GM19239 (cell line): ENCODE measurements at places on chromosomes 16 and 17.

- DNase-seq, result no peak
Measured at GRCh38 chr17:82060614-82061013, 5.0 kb downstream of the DUS1L start.

DNA sequence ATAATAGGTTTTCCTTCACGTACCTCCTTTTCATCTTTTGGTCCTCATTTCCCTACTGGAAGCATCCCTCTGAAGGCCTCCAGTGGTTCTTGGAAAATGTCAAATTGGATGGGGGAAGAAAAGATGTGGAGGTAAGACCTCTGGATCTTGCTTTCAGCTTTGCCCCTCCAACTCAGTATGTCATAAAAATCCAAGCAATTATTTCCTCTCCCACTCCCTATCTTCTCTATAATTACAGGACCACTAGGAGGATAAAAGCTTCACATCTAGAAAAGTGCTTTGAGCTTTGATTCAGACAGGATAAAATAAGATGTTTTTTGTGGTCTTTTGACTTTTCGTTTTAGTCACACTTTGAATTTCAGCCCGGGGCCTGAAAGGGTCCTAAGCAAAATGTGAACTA, 1.7 kb downstream of the TTLL6 start:
- no peak for DNase-seq

GRCh38 chr17:8186446-8186786, 3.6 kb downstream of the BORCS6 start:
- DNase-seq, result no peak

GRCh38 chr17:9356488-9356911, 219.1 kb downstream of the STX8 start:
- DNase-seq, result no peak

- DNase-seq, result no peak
Measured at GRCh38 chr17:49922095-49922494, 46.9 kb upstream of the DLX4 start.

DNA sequence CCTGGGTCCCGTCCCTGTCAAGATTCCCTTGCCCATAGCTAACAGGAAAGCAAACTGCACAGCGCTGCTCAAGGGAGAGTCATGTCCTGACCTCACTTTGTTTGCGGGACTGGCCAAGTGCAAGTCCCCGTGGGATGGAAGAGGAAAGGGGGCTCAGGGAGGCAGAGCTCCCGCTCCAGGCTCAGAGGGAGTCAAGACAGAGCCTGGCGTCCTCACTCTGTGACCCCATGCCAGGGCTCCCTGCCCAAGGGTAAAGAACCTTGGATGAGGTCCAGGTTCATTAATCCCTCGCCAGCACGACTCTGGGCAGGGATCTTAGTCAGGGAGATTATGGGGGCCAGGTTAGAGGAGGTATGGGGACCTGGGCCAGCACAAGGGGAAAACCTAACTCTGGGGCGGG, 51.5 kb upstream of the CBX4 start:
- no peak for DNase-seq

DNA sequence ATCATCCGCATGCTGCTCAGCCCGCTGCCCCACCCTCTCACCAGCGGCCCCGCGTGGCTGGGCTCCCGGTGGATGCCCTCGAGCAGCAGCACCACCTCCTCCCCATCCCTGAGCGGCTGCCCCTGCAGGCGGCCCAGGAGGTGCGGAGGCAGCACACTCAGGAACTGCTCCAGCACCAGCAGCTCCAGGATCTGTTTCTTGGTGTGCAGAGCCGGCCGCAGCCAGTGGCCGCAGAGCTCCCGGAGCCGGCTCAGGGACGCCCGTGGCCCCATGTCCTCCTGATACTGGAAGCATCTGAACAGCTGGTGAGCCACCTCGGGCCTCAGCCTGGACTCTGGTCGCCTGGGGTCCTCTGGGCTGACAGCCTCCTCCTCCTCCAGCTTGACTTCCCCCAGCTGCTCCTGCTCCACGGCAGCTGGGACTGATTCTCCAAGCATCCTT, 6.6 kb downstream of the ZSCAN10 start:
- no peak for DNase-seq

- DNase-seq, result no peak
Measured at GRCh38 chr17:16214190-16215001, 938 bp downstream of the NCOR1 start.

DNA sequence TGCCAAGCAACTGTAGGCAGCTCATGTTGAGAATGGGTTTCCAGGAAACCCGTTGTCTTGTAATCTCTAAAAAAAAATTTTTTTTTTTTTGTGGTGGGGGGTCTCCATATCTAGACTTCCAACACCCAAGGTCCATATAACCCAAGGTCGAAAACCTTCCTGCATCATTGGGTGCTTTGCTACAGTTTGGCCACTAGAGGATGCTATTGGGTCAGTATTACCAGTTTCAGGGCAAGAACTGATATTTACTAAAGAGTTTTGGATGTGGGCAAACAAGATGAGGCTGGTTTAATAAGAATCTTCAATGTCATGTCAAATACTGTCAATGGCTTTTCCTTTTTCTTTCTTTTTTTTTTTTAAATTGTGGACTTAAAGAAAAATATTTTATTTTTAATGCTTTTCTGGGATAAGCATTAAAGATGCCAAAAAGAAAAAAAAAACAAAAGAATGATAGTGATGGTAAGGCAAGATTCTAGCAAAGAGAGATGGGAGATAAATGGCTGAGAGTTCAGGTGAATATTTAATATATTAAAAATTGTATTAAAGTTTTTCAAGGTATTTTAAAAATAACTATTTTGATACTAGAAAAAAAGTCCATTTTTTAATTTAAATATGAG, 62.2 kb downstream of the DHRS7C start:
- DNase-seq, result peak; percentile 55

- no peak for DNase-seq
Measured at GRCh38 chr16:74099530-74099929, 197.1 kb upstream of the PSMD7 start.

- no peak for DNase-seq
Measured at GRCh38 chr17:82691714-82692113, 6.8 kb downstream of the RAB40B start.

- DNase-seq, result no peak
Measured at GRCh38 chr17:14330492-14330962, 29.6 kb downstream of the HS3ST3B1 start.

GRCh38 chr16:19520861-19521331, 1.0 kb downstream of the GDE1 start:
- no peak for DNase-seq

DNA sequence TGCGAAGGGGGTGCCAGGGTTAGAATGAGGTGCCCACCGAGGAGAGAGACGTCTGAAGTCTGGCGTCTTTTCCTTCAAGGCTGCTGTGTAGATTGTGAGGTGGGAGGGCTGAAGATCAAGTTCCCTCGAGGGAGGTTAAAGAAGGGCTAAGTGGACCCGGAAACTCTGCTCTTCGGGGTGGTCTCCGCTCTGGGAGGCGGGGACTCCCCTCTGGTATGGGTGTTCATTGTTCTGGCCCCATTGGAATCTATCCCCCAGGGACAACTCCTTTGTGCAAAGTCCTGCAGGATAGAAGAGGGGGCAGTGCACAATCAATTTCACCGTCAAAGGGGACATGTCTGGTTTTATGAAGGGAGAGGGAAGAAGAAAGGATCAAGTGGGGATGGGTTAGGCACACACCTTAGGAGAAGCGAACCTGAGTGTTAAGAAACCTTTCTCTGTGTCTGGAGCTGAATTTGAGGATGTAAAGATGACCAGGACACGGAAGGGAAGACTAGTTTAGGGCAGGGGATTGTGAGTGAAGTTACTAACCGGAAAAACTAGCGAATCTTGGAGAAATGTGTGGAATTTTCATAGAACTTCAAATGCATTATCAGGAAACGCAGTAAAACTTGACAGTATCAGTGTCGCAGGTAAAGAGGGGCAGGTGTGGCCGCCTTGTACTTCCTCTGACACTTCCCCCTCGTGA, 809 bp upstream of the RAB34 start:
- no peak for DNase-seq

- no peak for DNase-seq
Measured at GRCh38 chr16:83882163-83882885, 16.6 kb upstream of the MLYCD start.

DNA sequence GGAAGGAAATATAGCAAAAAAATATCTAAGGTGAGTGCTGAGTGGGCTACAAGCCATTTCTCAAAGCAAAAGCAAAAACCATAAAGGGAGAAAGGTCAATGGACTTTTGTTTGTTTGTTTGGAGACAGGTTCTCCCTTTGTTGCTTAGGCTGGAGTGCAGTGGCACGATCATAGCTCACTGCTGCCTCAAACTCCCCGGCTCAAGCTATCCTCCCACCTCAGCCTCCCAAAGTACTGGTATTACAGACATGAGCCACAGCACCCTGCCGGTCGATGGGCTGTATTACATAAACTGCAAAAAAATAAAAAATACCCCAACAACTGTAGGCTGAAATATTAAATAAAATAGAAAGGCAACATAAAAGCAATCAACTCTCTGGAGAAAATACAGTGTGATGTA, 3.5 kb upstream of the RBBP6 start:
- no peak for DNase-seq

- peak; percentile 36 for DNase-seq
Measured at GRCh38 chr16:83802135-83802534, 5.6 kb upstream of the HSBP1 start.

- DNase-seq, result no peak
Measured at GRCh38 chr17:50681263-50682200, 26.2 kb downstream of the ANKRD40 start.

DNA sequence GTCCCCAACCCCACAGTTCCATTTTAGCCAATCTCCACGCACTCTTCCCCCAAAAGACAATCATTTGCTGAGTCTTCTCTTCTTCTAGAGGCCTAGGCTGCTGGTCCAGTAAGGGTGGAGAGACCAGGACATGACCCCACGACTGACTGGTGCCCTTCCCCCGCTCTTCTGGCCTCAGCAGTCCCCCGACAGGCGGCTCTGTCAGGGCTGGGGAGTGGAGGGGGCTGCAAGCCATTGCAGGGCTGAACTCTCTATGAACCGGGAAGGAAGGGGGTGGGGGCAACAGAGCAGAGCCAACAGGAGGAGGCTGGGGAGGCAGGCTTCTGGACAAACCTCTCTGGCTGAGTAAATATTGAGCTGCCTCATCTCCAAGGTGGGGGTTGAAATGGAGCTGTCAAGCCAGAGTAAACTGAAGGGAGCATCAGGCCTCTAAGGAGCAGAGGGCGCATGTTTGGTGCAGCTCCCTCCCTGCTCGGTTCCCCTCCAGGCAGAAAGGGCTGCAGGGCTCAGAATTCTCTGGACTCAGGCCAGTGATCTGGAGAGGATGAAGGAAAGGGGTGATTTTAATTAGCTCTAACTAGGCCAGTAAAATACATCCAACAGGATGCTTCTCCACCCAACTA, 8.7 kb downstream of the HOXB1 start:
- no peak for DNase-seq

DNA sequence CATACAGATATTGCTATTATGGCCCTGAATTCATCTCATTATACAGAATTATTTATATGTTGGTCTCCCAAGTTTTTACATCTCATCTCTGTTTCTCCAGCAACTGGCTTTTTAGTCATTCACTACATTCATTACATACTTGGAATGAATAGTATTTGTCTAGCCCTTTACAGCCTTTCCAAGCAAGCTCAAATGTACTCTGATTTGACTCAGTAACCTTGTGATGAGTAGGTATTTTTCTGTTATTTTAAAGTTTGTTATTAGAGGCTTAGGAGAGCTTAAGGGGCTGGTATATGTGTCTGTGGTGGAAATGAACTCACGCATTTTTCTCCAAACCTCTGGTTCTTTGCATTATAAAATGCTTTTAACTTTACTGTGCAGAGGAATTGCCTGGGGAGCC, 224.7 kb downstream of the SNX29 start:
- DNase-seq, result no peak

GRCh38 chr17:65173284-65173793, 36.2 kb downstream of the RGS9 start:
- no peak for DNase-seq

GRCh38 chr17:45052052-45052772, 780 bp upstream of the DCAKD start:
- no peak for DNase-seq

GRCh38 chr17:834136-834535, 52.0 kb downstream of the MRM3 start:
- no peak for DNase-seq

DNA sequence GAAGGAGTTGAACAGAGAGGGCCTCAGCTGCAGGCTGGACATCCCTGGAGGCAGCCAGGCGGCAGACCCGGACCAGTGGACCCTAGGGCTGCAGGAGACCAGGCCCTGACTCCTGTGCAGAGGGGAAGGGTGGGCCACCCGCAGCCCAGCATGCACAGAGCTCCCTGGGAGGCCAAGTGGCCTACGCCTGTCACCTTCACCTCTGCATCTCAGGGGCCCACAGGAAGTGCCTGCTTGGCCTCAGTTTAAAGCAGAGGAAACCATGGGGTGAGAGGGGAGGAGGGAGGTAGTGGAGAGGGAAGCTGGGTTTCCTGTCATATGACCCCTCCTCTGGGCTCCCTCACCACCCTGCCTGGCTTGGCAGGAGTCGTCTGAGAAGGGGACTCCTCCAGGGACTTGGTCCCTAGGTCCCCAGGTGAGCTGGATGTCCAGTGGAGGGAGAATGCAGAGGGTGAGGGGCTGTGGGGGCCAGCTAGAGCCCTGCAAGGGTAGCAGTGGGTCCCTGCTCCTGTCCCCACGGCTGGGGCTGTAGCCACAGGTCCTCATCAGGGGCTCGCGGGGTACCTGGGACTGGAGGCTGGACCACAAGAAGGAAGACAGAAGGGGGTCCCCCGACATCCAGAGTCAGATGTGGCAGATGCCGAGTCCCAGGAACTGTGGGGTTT, at the start of gene TMC8:
TSS of gene TMC8 (plus strand) at position 335 of the 665 bp plus-strand sequence. CDS start 818 bp downstream, outside the sequence.
- DNase-seq, result peak; percentile 68

DNA sequence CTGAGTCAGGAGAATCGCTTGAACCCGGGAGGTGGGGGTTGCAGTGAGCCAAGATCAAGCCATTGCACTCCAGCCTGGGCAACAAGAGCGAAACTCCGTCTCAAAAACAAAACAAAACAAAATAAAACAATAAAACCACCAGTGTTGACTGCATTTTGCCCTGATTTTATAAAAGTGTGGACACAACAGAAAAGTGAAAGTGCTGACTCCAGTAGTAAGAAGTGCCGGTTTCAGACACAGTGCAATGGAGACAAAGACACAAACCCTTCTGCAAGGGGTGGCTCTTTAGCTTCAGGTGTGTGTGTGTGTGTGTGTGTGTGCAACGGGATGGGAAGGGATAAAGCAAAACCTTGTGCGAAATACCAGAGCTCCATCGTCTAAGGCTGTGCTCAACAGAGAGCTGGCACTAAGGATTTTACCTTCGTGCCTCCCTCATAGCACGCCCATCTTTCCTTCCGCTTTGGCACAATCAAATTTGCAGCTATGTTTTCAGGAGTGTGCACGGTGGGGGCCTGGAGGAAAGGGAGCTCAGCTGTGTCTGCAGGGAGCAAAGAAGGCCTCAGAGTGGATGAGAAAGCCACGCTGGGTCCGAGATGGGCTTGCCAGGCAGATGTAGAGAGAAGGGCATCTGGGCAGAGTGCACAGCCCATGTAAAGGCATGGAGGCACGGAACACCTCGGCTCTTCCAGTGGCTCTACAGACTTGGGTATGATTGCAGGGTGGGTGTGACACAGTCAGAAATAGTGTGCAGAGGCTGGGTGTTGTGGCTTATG, 15.5 kb downstream of the MXRA7 start:
- DNase-seq, result no peak

- DNase-seq, result no peak
Measured at GRCh38 chr16:87806261-87806640, 40.5 kb upstream of the KLHDC4 start.
